ENCODE measurements at places on chromosomes 4 and X. TPM values are rescaled to one million over a fixed set of nuclear protein-coding genes. Genes with fewer than 3 reads are reported as not detected.

The PABPC4L gene
- total RNA-seq: not detected

The ATP2B3 gene
- not detected for total RNA-seq

The TNIP3 gene
- 0.15 TPM for total RNA-seq

The CLIC2 gene
- total RNA-seq: 0.44 TPM

The NPY2R gene
- not detected for total RNA-seq

The RASL11B gene
- total RNA-seq: 0.69 TPM

The SMARCA5 gene
- total RNA-seq: 49.8 TPM

The MGAT4D gene
- total RNA-seq: not detected

The HSFX3 gene
- not detected for total RNA-seq

The LAGE3 gene
- 18.9 TPM for total RNA-seq

The TXK gene
- total RNA-seq: 0.98 TPM

The CT45A2 gene
- not detected for total RNA-seq

The TLR6 gene
- total RNA-seq: 64.7 TPM

Measured in activated B cell treated with CpG ODN at 0.5 μM for 24 hours (primary cell).